Activated naive CD4-positive, alpha-beta T cell treated with anti-CD3 and anti-CD28 coated beads, Interleukin-2, amount 10 ng/mL, durations not matched to agents 7 days and 5 days (primary cell): ENCODE measurements at places on chromosomes 4 and X.

GRCh38 chrX:149010013-149010852 lies 494.9 kb downstream of the IDS start:
- DNase-seq = no peak

GRCh38 chrX:51507551-51507950 lies 11.2 kb upstream of the NUDT11 start:
- DNase-seq = no peak

DNA sequence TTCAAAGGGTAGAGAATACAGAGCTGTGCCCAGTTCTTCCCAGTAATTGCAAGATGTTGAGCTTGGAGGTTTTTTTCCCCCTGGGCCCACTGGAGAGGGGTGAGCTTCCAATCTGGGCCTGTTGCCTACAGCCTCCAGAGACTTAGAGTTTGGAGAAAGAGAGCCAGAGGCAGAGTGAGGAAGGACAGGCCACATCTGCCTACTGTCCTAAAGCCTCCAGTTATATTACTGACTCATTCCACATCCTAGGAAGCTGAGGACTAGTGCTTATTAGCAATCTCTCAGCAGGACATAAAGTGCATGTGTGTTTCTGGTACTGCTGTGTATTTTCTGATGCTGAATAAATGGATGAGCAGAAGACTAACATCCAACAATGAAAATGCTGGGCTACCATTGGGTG lies 181.0 kb upstream of the MAMLD1 start:
- DNase-seq = no peak

DNA sequence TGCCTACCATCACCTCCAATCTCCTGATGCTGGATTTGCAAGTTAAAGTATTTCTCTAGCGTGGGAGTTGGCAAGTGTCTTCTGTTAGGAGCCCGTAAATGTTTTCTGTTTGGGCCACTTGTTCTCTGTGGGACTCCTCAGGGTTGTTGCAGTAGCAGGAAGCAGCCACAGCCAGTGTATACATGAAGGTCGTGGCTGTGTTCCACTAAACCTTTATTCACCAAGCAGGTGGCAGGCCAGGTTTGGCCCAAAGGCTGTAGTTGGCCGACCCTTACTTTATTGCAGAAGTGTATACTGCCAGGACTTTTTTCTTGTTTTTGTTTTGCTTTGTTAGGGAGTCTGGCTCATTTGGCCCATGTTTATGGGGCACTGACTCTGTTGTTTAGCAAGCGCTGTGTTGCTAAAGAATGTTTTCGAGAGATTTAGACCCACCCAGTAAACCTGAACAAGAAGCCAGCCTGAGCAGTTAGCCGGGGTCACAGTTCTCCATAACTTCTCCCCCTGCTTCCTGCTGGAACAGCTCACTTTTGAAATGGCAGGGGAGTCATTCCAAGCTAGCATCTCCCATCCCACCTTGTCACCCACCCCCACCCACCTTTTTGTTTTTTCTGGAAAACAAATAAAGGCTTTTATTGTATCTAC lies 58.8 kb downstream of the SHROOM2 start:
- DNase-seq = no peak

GRCh38 chr4:26609868-26610267 lies 26.0 kb downstream of the TBC1D19 start:
- DNase-seq = no peak

GRCh38 chr4:100695039-100695654 lies 177.3 kb upstream of the EMCN start:
- DNase-seq = no peak
